ENCODE measurements at places on chromosomes 7 and 10.

GRCh38 chr7:10474048-10474447 lies 499.6 kb upstream of the PHF14 start:
- DNase-seq: no peak

- DNase-seq: no peak
Measured at GRCh38 chr10:47290338-47290737, 9.7 kb upstream of the GDF10 start.

DNA sequence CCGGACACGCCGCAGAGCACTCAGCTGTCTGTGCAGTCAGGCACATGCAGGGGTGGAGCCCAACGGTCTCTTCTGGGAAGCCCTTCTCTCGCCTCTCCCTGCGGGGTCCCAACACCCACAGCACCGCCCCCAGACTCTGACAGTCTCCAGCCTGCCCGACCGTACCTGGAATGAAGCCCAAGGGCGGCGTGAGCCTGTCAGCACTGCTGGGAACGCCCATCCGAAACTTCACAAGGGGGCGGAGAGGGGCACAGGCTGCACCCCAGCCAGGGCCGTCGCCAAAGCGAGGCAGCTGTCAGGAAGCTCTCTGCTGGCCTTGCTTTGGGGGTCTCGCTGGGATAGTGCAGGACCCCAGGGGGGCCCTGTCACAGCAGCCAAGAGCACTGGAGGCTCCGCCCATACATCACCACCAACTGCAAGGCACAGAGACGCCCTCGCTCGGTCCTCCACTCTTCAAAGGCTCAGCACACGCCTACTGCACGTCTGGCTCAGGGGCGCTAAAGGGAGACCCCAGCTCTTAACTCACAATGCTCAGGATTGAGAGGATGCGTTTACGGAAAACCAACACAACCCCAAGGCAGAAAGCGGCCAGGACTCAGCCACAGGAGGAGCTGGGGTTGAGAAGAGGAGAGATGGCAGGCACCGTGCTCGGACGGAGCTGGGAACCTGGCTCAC lies 30.9 kb downstream of the MAD1L1 start:
- no peak for DNase-seq

GRCh38 chr7:147279964-147280374 lies 1163.4 kb downstream of the CNTNAP2 start:
- peak; percentile 13 for DNase-seq

GRCh38 chr7:158475679-158476052 lies 112.0 kb downstream of the PTPRN2 start:
- DNase-seq: no peak

DNA sequence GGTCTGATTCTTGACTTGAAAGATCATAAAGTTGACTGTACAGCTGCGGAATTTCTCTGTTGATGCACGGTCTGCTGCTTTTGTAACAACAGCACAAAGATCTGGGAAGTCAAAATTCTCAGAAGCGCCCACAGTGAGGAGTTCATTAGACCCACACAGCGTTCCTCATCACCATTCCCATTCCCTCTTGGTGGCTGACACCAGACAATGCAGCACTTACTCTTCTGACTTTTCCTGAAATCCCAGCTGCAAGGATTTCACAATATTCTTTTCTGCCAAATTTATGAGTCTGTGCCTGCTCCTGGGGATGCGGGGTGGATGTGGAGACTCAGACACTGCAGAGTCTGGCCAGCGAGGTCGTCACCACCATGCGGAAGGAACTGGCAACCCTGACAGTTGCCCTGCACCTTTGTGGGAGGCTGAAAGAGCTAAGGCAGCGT lies 233.9 kb downstream of the FANK1 start:
- no peak for DNase-seq

DNA sequence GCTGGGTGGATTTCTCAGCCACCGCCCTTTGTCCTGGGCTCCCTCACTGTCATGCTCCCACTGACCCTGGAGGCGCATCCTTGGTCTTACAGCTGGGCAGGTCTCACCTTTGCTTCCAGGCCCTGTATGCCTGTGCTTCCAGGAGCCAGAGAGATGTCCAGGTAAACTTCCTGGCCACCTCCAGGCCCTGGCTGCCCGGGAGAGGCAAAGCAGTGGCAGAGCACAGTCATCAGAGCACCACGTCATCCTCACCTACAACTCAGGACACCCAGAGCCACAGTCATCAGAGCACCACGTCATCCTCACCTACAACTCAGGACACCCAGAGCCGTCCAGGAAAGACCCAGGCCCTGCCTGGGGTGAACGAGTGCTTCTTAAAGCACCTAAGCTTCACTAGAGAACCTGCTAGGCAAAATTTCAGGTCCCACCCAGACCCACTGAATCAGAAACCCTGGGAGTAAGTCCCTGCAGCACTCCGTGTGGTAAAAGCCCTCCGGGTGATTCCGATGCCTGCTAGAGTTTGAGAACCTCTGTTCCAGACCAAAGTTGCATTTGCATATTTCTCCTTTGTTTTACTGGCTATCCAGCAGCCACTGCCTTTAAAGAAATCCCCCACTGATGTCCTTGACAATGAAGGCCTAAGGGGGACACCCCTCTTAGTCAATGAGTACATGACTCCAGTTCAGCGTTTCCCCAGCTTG lies 62.3 kb downstream of the DLG5 start:
- no peak for DNase-seq

- no peak for DNase-seq
Measured at GRCh38 chr7:47568056-47568455, 13.9 kb downstream of the TNS3 start.

DNA sequence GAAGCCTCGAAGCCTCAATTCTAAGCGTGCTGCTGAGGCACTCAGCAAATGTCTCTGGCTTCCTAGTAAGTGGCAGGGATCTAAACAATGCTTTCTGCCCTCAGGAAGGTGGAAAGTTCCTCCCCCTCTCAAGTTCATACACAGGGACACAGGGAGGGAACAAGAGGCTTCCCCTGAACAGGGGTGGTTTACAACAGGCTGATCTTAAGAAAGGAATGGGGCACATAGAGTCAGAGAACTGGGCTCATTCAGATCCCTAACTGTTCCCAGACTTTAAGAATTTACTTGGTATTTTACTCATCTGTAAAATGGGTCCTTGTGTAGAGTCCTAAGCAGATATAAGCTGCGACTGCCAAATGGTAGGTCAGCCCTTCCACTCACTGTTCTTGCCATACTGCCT lies 2.5 kb downstream of the TNS3 start:
- no peak for DNase-seq

DNA sequence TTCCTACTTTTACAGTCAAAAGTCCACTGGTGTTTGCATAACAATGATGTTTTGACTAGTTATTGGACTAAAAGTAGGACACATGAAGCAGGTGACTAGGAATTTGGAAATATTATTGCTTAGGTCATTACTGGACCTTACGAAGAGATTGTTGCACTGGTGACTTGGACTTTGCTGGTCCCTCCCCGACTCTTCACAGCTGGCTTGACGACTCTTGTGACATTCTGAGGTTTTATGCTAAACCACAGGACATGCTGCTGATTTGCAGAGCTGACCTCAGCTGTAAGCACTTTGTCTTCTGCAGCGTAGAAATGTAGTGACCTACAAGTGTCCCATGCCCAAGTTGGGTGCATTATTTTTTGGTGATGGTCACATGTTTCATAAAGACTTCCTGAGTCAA lies 21.9 kb downstream of the PCBD1 start:
- peak; percentile 47 for DNase-seq

DNA sequence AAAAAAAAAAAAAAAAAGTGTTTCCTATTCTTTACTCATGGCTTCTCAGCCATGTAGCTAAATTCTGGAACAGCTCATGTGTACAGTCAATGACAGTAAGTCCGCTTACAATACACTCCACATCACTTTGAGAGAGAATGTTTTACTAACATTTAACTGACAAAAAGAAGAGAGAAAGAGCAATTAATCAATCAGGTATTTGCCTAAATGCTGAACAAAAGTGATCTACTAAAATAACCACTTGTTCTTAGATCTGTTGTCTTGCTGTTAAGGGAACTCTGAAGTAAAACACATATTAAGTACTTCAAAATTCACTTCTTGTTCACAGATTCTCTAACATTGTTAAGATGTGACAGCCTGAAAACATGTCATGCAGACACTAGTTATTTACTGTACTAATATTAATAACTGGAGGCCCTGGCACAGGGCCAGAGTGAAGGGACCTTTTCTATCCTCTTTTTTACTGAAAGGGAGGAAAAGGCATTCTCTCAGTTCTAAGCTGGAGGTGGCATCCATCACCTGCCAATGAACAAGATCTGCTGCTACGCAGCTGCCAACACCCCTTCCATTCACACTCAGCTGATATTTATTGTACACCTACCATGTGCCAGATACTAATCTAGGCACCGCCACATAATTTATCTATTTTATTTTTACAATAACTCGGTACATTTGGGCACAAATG lies 72.6 kb downstream of the AHR start:
- peak; percentile 35 for DNase-seq

All from H4 (cell line).